ENCODE measurements at places on chromosomes 11 and 22. TPM values are rescaled to one million over a fixed set of nuclear protein-coding genes. Genes with fewer than 3 reads are reported as not detected.

GRCh38 chr11:76698321-76699043 is 27.9 kb upstream of the LRRC32 start:
- DNase-seq = no peak

- no peak for DNase-seq
These were observed 5.5 kb downstream of the TTC28 start for GRCh38 chr22:28674121-28674563.

DNA sequence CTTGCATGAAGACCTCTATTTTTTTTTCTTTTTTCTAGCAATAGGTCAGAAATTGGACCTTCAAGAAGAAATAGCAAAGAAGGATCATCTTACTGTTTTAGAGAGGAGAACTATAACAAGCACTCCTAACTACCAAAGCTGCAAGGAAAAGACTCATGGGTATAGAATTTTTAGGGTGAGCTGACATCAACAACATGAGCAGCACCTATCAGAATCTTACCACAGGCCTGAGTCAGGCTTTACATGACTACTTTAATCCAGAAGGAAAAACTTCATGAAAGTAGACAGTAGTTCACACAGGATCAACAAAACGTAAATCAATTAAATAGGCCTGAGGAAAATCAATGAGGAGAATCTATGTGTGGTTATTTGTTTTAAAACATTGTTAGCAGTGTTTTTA is 130.5 kb downstream of the FAM76B start:
- no peak for DNase-seq

GRCh38 chr22:49606562-49607290 is 220.9 kb downstream of the BRD1 start:
- DNase-seq = no peak

DNA sequence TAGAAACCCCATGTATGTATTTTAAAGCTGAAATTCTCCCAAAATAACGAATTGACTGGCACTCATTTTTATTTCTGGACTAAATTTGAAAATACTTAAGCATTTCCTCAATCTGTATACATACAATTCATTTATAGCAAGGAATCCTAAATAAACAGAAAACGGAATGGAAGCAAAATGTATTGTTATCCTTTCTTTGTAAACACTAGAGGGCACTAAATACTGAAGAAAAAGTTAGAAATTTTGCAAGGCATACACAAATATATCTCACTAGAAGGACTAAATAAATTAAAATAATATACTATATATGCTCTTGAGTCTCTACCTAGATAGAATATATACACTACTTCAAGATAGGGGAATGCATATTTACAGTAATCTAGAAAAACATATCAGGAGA is 23.1 kb upstream of the ANO5 start:
- no peak for DNase-seq

- no peak for DNase-seq
These were observed 41.1 kb upstream of the NARS2 start for GRCh38 chr11:78615724-78616123.

DNA sequence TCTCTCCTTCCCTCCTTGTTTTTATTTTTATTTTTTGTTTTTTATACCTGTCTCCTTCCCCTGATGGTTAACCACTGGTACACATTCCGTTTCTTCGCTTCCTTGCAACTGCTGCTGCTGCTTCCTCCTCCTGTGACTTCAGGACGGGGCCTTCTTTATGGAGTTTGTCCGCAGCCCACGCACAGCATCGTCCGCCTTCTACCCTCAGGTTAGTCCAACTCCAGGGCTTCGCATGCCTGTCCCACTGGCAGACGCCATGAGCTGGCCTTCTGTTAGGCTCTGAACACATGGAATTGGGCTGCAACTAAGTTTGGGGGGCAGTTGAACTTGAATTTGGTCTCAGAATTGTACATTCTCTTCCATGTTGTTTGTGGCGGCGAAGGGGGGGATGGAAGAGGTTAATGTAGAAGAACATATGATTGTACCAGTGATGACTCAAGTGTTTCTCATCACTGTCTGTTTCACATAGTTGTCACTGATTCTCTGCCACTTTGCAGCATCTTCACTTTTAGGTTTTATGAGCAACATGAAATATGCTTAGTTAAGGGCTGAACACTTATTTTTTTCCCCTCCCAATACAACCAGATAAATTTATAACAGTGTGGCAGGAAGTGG is 83.0 kb upstream of the YWHAH start:
- no peak for DNase-seq

- DNase-seq = no peak
These were observed 52.9 kb downstream of the NCAPD3 start for GRCh38 chr11:134170919-134171281.

DNA sequence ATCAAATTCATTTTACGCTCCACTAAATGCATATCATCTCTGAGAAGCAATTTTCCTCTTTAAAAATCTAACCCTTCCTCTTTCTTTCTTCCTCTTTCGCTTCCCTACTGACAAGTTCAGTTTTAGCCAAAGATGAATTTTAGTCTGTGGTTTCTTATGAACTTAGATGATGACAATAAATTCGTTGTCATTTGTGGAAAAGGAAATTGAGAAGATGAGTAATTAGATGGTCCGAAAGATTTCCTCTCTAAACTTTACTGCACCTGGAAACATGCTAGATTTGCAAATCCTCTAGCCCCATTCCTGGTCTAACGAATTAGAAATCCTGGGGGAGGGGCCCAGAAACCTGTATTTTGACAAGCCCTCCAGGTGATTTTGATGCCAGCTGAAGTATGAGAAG is 855.4 kb upstream of the CHORDC1 start:
- no peak for DNase-seq

GRCh38 chr11:108622341-108622740 is 28.8 kb upstream of the EXPH5 start:
- no peak for DNase-seq

DNA sequence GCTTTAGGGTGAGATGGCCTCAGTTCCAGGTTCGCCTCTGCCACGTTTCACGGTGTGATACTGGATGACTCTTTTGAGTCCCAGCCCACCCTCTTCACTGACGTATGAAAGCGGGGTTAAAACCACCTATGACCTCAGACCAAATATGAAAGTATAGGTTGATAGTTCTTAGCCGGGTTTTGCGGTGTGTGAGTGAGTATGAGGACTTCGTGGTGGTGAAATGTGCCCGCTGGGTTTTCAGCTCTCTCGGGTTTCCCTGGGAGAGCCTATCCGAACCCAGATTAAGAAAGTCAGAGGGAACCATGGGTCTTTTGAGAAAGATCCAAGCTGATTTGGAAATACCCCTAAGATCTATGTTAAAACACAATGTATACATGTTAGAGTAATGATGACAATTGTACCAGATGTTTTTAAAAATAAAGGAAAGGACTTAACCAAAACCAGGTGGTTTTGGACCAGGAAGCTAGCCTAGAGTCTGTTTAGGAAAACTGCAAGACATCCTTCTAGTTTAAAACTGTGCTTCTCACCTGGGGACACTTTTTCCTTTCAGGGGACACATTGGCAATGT is 25.8 kb upstream of the ST3GAL4 start:
- no peak for DNase-seq

- DNase-seq = no peak
These were observed 16.5 kb downstream of the SGSM1 start for GRCh38 chr22:24822471-24822870.

DNA sequence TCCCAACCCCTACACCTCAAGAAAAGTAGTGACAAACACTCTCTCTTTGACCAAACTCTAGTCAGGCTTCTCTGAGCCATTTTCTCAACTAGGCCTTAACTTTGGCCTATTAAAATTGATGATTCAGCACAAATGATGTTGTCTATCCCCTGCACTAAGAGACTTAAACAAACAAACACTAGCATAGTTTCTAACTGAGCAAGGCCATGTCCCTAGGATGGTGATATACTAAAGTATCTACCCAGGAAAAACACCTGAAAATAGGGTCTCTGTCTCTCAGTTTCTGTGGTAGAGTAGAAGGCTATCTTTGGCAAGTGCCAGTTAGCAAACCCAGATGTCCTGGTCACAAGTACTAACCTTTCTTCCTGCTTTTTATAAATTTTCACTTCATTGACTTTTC is 219.7 kb upstream of the ANO3 start:
- no peak for DNase-seq

- no peak for DNase-seq
These were observed 134.9 kb upstream of the ISX start for GRCh38 chr22:34931026-34931425.

DNA sequence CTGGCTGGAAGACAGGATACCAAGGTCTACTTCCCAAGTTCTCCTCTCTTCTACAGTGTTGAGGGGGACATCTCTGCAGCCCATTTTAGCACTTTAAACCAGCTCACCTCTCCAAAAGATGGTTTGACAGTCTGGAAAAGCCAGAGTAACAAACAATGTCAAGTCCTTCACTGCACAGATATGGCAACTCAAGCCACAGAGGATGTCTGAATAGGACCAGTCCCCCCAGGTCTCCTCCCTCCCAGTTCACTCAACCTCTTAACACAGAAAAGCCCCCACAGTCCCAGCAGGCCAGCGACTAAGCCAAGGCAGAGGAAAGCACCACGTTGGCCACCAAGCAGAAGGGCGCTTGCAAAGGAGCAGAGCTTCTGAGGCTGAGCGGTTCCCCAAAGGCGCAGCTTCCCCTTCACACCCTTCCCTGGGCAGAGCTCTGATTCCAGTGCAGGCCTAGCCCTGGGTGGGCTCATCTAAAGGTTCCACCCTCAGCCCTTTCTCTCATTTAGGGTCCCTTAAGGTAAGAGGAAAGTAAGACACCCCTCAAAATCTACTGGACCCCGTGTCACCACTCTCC is 62.7 kb downstream of the PAK1 start:
- peak; percentile 37 for DNase-seq

DNA sequence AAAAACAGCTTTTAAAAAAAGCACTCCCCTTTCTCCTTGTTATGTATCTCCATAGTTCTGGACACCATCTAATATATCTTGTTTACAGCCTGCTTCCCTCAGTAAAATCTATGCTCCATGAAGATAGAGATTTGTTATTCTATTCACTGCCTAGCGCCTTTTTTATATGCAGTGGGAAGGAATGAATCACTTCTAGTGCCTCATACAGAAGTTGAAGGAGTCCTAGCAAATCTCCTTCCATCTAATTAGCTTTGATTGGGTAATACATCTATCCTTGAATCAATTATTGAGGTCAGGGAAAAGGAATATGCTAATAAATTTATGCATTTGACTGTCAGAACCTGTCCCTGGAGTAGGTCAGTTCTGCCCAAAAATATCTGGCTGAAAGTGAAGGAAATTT is 25.8 kb downstream of the SPA17 start:
- no peak for DNase-seq

DNA sequence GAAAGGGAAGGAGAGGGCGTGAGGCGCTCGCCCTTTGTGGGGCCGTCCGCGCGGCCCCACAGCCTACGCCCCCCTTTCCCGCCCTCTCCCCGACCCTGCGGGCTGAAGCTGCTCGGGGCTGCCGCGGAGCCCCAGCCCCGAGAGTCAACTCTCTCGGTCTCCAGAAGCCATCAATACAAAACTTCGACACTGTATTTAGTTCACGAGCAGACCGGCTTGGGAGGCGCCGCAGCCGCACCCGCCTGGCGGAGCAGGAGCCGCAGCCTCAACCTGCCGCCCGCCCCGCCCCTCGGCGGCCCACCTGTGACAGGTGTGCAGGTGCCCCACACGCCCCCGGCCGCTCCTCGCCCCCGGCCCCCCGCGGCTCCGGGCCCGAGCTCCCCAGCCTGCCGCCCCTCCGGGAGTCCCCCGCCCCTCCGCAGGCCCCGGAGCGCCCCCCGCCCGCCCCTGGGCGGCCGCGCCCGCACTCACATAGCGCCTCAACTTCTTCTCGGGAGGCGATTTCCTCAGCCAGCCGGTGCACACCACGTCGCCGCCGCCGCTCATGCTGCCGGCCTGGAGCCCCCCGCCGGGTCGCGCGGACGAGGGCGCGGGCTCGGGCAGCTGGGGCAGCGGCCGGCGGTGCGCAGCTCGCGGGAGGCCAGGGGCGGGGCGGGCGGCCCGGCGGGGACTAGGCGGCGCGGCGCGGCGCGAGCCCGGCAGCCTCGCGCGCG is at the start of gene GAB2:
GAB2 (minus strand) TSS at position 646 of the 713 bp plus-strand sequence; CDS start at position 546, 100 bp downstream.
- DNase-seq = no peak

DNA sequence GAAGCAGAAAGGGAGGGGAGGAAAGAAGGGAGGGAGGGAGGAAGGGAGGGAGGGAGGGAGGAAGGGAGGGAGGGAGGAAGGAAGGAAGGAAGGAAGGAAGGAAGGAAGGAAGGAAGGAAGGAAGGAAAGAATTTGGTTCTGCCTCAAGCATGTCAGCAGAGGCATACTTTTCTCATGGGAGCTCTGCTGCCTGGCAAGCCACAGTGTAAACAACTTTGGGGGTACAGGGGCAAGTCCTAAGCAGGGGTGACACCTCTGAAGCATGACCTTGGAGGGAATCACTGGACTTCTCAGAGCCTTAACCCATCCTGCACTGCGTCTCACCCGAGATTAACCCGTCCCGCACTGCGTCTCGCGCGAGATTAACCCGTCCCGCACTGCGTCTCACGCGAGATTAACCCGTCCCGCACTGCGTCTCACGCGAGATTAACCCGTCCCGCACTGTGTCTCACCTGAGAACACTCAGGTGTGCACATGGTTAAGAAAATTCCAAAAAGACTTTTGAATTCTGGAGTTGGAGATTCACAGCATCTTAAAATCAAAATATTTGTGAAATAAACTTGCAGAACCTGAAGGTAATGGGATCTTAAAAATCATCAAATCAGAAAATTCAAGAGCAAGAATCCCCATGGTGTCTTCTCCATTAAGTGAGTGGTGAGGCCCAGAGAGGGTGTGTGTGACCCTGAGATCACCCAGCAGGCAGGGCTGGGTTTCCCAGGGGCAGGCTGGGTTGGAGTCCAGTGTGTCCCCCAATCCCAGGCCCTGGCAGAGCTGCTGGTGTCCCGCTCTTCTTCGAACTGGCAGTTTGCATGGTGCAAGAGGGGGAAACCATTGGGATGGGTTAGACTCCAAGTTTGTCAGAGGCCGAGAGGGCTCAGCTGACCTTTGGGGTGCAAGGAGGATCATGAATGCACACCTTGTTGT is 190.4 kb downstream of the MN1 start:
- no peak for DNase-seq

TRIM29 gene
- total RNA-seq = not detected

Measured in activated B cell treated with CpG ODN at 0.5 μM for 24 hours (primary cell).